ENCODE measurements at places on chromosomes 3 and 15. TPM values are rescaled to one million over a fixed set of nuclear protein-coding genes. Genes with fewer than 3 reads are reported as not detected.

UACA gene
- 70.2 TPM for polyA plus RNA-seq

CNTN3 gene
- polyA plus RNA-seq, result 23.8 TPM

MKRN3 gene
- 1.3 TPM for polyA plus RNA-seq

SLC22A13 gene
- 0.10 TPM for polyA plus RNA-seq

ADAM10 gene
- 138 TPM for polyA plus RNA-seq

AADACL2 gene
- not detected for polyA plus RNA-seq

ANKRD63 gene
- polyA plus RNA-seq, result not detected

GOLGA8G gene
- polyA plus RNA-seq, result 0.78 TPM

MBNL1 gene
- polyA plus RNA-seq, result 111 TPM

FOXB1 gene
- polyA plus RNA-seq, result not detected

CSPG5 gene
- polyA plus RNA-seq, result 1.1 TPM

GRIP2 gene
- polyA plus RNA-seq, result 0.91 TPM

DHX30 gene
- 58.9 TPM for polyA plus RNA-seq

PPP1R14D gene
- 0.41 TPM for polyA plus RNA-seq

SH2D7 gene
- polyA plus RNA-seq, result 0.84 TPM

FAM43A gene
- polyA plus RNA-seq, result 15.9 TPM

MORC1 gene
- not detected for polyA plus RNA-seq

GP5 gene
- polyA plus RNA-seq, result 0.59 TPM

C3orf85 gene
- polyA plus RNA-seq, result not detected

CD200 gene
- polyA plus RNA-seq, result 56.4 TPM

- DNase-seq, result no peak
Measured at GRCh38 chr15:37777006-37777405, 157.4 kb upstream of the TMCO5A start.

DNA sequence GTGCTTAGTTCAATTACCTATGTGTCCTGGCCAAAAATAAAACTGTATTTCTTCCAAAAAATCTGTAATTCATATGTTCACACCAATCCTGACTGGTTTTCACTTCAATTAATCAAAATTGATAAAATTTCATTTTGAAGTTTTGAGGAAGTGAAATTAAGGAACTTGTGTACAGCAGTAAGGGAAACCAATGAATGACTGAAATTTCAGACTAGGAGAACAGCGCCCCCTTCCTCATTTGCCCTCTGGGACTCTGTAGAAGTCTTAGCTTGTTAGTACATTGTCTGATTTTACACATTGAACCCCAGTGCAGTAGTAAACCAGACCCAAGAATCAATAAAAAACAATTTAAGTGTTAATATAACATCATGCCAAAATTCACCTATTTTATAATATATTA, 495.3 kb upstream of the AGTR1 start:
- no peak for DNase-seq

- DNase-seq, result no peak
Measured at GRCh38 chr3:126553284-126554084, 5.2 kb downstream of the C3orf22 start.

DNA sequence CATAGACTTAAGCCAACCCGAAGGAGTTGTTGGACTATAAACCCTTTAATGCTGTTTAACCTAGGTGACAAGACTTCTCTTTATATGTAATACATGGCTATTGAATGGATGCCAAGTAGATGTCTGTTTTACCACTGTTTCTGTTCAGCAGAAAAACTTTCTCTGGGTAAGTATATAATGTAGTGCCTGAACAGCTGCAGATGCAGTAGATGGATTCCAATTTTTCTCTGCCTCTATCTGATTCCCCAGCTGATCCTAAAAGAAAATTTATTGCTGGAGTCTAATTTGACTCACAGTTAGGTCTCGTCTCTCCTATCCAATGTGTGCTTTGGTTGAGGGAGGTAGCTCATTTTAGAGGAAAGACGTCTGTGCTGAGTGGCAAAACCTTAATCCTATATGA, 256.5 kb upstream of the CBLB start:
- DNase-seq, result no peak

DNA sequence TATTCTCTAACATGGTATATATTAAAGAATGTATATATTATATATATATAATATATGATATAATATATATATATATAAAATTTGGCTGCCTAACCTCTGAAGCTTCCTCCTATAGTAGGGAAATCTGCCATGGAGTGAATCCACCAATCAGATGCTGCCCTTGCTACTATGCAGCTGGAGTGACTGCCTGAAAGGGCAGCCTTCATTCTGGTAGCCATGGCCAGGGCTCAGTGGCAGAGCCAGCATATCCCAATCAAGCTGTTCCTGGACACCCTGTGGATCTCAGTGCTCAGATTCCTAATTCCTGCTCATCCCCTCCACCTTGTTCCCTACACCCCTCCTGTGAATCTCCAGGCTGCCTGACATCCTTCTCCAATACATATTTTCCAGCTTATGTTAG, 2.2 kb upstream of the SH3GL3 start:
- no peak for DNase-seq

- no peak for DNase-seq
Measured at GRCh38 chr3:150783920-150784746, 21.2 kb upstream of the SIAH2 start.

- DNase-seq, result no peak
Measured at GRCh38 chr3:27219127-27219845, 149.9 kb downstream of the NEK10 start.

GRCh38 chr3:16896094-16896627, 11.4 kb downstream of the PLCL2 start:
- no peak for DNase-seq

GRCh38 chr15:85296615-85297402, 83.6 kb upstream of the AKAP13 start:
- peak; percentile 76 for DNase-seq

DNA sequence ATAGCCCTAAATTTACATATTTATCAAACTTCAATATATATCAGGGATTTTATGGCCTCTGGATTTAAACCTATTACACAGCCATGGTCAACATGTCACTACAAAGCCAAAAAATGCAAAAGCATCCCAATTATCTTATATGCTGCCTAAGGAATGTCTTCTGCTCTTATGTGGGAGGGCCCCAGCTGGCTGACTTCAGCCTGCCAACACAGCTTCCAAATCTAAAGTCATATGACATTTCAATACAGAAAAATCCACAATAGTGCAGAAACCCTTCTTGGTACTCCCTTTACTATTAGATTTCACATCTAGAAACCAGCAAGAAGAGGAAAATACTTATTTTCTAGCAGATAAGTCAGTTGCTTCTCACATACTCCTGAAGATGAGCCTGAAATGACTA, 6.4 kb downstream of the PFN2 start:
- no peak for DNase-seq

DNA sequence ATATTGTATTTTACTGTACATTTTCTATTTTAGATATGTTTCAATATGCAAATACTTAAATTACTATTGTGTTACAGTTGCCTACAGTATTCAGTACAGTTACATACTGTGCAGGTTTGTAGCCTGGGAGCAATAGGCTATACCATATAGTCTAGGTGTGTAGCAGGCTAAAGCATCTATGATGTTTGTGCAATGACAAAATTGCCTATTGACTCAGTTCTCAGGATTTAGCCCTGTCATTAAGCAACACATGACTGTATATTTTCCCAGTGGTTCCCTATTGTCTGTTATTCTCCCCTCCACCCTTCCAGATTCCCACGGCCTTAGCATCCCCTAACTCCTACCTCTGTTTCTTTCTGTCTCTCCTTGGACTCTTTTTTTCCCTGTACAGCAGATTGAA, 10.7 kb downstream of the MOBP start:
- no peak for DNase-seq

- DNase-seq, result no peak
Measured at GRCh38 chr3:58254144-58254543, 16.6 kb downstream of the ABHD6 start.

DNA sequence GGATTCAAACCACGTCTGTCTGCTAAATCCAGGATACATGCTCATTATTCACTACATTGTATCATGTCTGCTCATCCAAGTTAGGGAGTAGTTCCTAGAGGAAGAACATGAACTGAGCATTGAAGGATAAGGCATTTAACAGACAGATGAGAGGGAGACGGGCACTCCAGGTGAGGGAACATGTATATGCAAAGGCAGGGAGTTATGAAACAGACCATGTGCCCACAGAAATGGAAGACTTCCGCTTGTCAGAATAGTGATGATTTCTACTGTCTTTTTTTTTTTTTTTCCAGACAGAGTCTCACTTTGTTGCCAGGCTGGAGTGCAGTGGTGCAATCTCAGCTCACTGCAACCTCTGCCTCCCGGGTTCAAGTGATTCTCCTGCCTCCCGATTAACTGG, 5.0 kb upstream of the NDUFAF1 start:
- no peak for DNase-seq

- no peak for DNase-seq
Measured at GRCh38 chr15:80587816-80588456, 107.2 kb upstream of the ABHD17C start.

GRCh38 chr3:108157273-108157672, 65.0 kb downstream of the IFT57 start:
- no peak for DNase-seq

GRCh38 chr3:153431076-153431475, 269.1 kb downstream of the RAP2B start:
- no peak for DNase-seq

DNA sequence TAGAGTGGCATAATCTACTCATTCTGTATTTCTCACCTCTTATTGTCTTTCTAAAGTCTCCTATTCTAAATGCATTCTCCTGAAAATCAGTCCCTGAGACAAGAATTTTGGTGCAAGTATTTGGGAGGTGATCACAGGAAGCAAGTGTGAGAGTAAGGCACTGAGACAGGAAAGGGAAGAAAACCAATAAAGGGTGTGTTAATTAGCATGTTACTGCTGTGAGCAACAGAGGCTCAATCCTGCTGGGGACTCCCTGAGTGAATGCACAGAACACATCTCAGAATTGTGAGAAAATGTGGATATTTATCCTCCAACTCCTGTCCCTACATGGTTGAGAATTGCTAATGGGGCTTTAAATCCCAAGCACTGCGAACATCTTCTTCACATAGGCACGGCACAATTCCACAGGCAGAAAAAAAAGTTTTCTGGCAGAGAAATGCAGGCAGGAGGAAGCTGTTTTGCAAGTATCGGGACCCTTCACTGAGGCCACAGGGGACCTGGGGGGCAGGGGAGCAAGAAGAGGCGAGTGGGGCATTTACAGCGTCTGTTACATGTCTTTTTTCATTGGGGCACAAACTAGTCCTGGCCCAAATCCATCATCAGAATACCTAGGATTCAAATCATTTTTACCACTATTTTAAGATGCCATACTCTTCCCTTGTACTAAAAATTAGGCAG, 27.2 kb upstream of the STT3B start:
- no peak for DNase-seq

DNA sequence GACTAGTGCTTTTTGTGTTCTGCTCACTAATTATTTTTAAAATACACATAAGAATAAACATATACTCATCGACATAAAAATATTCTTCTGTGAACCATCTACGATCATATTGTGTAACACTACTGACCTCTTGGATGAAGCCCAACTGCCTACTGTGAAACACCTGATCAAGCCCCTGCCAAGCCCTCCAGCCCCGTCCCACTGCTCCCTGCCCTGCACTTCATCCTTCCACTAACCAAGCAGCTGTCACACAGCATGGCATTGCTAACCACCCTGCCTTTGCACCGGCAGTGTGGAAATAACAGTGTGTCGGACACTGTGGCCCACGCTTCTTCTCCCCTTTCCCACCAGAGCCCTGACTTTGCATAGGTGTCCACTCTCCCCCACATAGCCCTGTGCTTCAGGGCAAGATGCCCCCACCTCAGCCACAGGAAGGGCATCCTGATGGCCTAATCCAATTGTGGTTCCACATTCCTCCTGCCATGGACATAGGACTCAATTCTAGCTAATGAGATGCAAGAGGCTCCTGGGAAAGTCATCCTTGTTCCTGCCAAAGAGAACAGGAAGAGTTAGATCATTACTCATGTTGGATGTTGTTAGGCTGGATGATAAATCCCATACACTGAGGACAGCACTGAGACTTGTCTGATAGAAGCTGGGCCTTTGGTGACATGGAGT, 35.0 kb upstream of the ARID3B start:
- no peak for DNase-seq

GRCh38 chr3:172824229-172824628, 73.7 kb downstream of the ECT2 start:
- DNase-seq, result no peak

GRCh38 chr3:138675393-138675792, 66.8 kb downstream of the FAIM start:
- no peak for DNase-seq

- DNase-seq, result no peak
Measured at GRCh38 chr3:71685686-71686085, 39.5 kb downstream of the EIF4E3 start.

- no peak for DNase-seq
Measured at GRCh38 chr15:35444557-35445204, 101.3 kb downstream of the DPH6 start.

GRCh38 chr3:123046262-123047061, 18.9 kb upstream of the SEMA5B start:
- no peak for DNase-seq

GRCh38 chr3:25178672-25179071, 249.4 kb upstream of the RARB start:
- DNase-seq, result no peak

DNA sequence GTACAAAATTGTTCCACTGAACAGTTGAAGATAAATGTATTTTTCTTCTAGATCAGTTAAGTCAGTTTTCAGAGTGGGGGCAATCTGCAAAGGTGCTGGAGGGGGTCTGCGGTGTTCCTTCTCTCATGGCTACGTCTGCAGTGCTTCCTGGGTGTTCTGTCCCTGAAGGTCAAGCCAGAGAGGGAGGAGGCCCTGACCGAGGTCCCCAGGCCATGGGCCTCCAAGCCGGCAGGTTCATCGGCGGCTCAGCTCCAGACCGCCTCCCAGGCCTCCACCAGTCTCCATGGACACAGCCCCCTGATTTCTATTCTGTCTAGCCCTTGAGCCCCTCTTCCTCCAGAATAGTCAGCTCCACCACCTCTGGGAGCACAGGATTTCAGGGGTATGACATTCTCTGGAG, 28.5 kb upstream of the TSEN2 start:
- DNase-seq, result no peak
